ENCODE measurements at places on chromosomes 4 and X. TPM values are rescaled to one million over a fixed set of nuclear protein-coding genes. Genes with fewer than 3 reads are reported as not detected.

GRCh38 chr4:157700898-157701694 lies 471.7 kb downstream of the GASK1B start:
- H3K27me3 ChIP-seq = no peaks in the 10 kb centered on the region
- H3K4me3 ChIP-seq = no peak overlapping the region
- H3K27ac ChIP-seq = no peak overlapping the region
- no peaks in the 10 kb centered on the region for H3K4me1 ChIP-seq
- DNase-seq = no peak

TENM3 gene
- not detected for total RNA-seq

DNA sequence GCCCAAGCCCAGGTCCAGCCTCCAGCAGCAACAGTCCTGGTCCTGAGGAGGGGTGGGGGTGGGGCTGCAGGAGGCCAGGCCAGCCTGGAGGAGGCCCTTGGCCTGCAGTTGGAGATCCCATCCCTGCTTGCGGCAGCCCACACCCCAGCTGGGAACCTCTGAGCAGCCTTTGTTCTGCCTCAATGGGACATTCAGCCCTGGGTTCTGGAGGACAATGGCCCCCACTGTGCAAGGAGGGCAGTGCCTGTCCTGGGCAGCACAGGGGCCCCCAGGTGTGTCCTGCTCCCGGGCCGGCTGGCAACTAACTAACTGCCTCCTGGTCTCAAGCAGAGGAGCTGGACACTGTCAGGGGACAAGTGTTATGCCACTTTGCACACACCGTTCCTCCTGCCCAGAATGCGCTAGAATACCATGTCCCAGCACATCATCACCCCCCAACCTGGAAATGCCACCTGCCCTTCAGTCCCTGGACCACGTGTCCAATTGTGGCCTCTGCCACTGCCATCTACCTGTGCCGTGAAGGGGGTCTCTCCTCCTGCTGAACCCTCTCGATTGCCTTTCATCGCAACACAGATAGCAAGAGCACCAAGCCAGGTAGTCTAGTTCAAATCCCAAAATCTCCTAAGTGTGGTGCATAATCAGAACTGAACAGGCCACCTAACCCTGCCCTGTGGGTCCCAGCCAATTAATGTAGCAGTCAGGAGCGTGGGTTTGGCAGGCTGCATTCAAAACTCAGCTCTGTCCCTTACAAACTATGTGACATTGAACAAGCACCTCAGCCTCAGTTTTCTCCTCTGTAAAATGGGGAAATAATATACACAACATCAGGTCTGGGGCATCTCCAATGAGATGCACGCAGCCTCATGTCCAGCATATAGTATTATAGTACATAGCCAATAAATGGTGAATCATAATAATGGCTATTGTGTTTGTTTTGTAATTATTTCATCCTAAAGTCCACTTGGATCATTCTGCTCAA lies 8.8 kb downstream of the PPP2R2C start:
- H3K36me3 ChIP-seq = no peaks in the 10 kb centered on the region
- H3K27me3 ChIP-seq = no peaks in the 10 kb centered on the region
- no peak for DNase-seq
- no peaks in the 10 kb centered on the region for H3K4me1 ChIP-seq
- H3K27ac ChIP-seq = no peak overlapping the region

GRCh38 chrX:152136312-152136711 lies 2.1 kb downstream of the MAGEA10 start:
- no peaks in the 10 kb centered on the region for H3K36me3 ChIP-seq
- no peak overlapping the region for H3K4me3 ChIP-seq
- no peak overlapping the region for H3K27ac ChIP-seq
- DNase-seq = no peak
- H3K4me1 ChIP-seq = no peaks in the 10 kb centered on the region

HTN1 gene
- not detected for total RNA-seq

GRCh38 chr4:84379917-84380641 lies 119.0 kb downstream of the NKX6-1 start:
- peaks cover 3% of the 10 kb centered on the region for H3K27me3 ChIP-seq
- no peak overlapping the region for H3K27ac ChIP-seq
- H3K36me3 ChIP-seq = no peaks in the 10 kb centered on the region
- no peaks in the 10 kb centered on the region for H3K4me1 ChIP-seq
- DNase-seq = no peak
- H3K4me3 ChIP-seq = no peak overlapping the region

DNA sequence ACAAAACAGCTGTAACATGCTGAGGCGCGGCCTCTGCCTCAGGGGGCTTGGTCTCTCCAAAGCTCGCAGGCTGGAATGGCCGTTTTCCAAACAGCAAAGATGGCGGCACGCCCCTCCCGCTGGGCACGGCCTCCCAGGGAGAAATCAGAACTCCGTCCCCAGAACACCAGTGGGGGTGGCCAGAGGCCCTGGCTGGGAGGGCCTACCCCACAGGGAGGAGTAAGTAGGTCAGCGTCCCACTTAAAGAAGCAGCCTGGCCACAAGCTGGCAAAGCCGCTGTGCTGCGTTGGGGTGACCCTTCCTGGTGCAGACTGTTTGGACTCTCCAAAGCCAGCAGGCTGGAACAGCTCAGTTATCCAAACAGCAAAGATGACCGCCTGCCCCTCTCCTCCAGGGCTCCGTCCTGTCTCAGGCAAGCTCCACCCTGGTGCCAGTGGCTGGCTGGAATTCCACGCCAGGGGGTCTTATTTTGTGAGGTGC lies 862.8 kb downstream of the TRIML1 start:
- no peak for DNase-seq
- no peak overlapping the region for H3K27ac ChIP-seq
- H3K4me3 ChIP-seq = no peak overlapping the region
- no peaks in the 10 kb centered on the region for H3K4me1 ChIP-seq

DNA sequence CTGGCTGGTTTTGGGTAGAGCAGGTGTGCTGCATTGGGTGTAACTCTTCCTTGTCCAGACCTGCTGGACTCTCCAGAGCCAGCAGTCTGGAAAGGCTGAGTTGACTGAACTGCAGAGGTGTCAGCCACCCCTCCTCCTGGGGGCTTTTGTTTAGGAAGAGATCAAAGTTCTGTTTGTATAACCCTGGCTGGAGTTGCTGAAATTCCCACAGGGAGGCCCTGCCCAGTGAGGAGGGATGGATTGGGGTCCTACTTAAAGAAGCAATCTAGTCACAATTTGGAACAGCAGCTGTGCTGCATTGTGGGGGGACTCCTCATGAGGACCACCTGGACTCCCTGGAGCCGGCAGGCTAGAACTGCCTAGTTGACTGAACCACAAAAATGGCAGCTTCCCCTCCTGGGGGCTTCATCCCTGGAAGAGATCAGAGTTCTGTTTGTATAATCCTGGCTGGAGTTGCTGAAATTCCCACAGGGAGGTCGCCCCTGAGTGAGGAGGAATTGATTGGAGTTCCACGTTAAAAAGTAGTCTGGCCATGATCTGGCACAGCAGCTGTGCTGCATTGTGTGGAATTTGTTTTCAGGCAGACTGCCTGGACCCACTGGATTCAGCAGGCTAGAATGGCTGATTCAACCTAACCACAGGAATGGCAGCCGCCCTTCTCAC lies 264.9 kb upstream of the ZC4H2 start:
- no peaks in the 10 kb centered on the region for H3K27me3 ChIP-seq
- no peak overlapping the region for H3K27ac ChIP-seq
- H3K4me1 ChIP-seq = no peaks in the 10 kb centered on the region
- no peak for DNase-seq

FAM236B gene
- total RNA-seq = not detected

GRCh38 chr4:118803253-118803652 lies 32.7 kb downstream of the SEC24D start:
- no peaks in the 10 kb centered on the region for H3K4me1 ChIP-seq
- no peaks in the 10 kb centered on the region for H3K27me3 ChIP-seq
- H3K27ac ChIP-seq = no peak overlapping the region
- H3K36me3 ChIP-seq = peaks cover 31% of the 10 kb centered on the region
- DNase-seq = no peak

EDA2R gene
- 0.25 TPM for total RNA-seq

GRCh38 chr4:187937557-187937956 lies 58.0 kb upstream of the ZFP42 start:
- no peak for DNase-seq
- H3K4me1 ChIP-seq = no peaks in the 10 kb centered on the region
- H3K27ac ChIP-seq = no peak overlapping the region
- H3K36me3 ChIP-seq = no peaks in the 10 kb centered on the region
- no peak overlapping the region for H3K4me3 ChIP-seq

Measured in B cell (primary cell).